ENCODE measurements at places on chromosomes 16 and 17. TPM values are rescaled to one million over a fixed set of nuclear protein-coding genes. Genes with fewer than 3 reads are reported as not detected.

HBA2 gene
- not detected for total RNA-seq

TMC7 gene
- 1.9 TPM for total RNA-seq

SULT1A4 gene
- total RNA-seq, result 3.2 TPM

KRTAP2-2 gene
- not detected for total RNA-seq

CHTF8 gene
- 96.7 TPM for total RNA-seq

IGF2BP1 gene
- 227 TPM for total RNA-seq

KAT8 gene
- total RNA-seq, result 76.4 TPM

IL34 gene
- total RNA-seq, result 1.4 TPM

DNAJA2 gene
- total RNA-seq, result 66.9 TPM

CD300H gene
- not detected for total RNA-seq

SLC22A31 gene
- 1.7 TPM for total RNA-seq

KRTAP29-1 gene
- total RNA-seq, result not detected

PRAC1 gene
- 14.0 TPM for total RNA-seq

EPOP gene
- total RNA-seq, result 3.7 TPM

GP2 gene
- not detected for total RNA-seq

TNP2 gene
- not detected for total RNA-seq

PPP1R27 gene
- 0.35 TPM for total RNA-seq

UTS2R gene
- 7.6 TPM for total RNA-seq

B9D1 gene
- 22.2 TPM for total RNA-seq

DNAAF8 gene
- total RNA-seq, result 0.49 TPM

RDM1 gene
- total RNA-seq, result 3.4 TPM

OR1A1 gene
- total RNA-seq, result not detected

CES1 gene
- not detected for total RNA-seq

TMUB2 gene
- 35.7 TPM for total RNA-seq

PRAC2 gene
- total RNA-seq, result 7.9 TPM

SEZ6L2 gene
- 30.4 TPM for total RNA-seq

PRPSAP1 gene
- total RNA-seq, result 51.3 TPM

GNAO1 gene
- total RNA-seq, result 2.2 TPM

Measured in mesothelial cell of epicardium (in vitro differentiated cells).